Inflammatory macrophage (primary cell): ENCODE measurements at places on chromosomes 7 and 10.

- no peak for DNase-seq
Observed at GRCh38 chr10:86795353-86795752, 38.9 kb downstream of the BMPR1A start.

DNA sequence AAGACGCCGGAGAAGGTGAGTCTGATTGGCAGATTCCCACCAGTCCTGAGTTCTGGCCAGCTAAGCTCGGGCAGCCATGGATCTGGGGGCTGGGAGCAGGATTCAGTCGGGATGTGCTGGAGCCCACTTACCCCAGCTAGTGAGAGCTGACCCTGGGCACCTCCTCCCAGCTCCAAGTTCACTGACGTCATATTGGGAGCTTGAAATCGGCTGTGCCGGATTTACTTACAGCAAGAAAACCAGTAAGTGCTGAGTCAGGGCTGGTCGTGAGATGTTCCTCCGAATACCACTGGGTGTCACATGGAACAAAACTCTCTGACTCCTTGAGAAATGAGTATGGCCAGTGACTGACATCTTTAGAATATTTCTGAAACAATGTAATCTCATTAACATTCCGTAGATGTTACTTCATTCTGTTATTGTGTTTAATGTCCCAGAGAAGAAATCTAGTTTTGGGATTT, 621.2 kb downstream of the SDK1 start:
- DNase-seq: peak; percentile 30

DNA sequence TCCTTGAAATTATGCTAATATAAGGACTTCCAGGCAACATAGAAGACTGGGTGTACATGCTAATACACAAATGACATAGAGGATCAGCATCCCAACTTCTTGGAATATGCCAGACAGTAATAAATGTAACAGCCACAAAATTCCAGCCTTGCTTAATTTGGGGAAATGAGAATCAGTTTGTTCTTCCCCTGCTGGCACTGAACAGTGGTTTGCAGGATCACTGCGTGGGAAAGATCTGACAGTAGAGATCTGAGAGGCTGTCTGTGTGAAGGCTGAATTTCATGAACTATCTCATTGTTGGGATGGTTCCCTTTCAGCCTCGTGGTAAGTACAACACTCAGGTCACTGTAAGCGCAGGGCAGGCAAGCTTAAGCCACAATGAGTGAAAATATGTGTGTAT, 1078.0 kb downstream of the LRMDA start:
- DNase-seq: no peak

DNA sequence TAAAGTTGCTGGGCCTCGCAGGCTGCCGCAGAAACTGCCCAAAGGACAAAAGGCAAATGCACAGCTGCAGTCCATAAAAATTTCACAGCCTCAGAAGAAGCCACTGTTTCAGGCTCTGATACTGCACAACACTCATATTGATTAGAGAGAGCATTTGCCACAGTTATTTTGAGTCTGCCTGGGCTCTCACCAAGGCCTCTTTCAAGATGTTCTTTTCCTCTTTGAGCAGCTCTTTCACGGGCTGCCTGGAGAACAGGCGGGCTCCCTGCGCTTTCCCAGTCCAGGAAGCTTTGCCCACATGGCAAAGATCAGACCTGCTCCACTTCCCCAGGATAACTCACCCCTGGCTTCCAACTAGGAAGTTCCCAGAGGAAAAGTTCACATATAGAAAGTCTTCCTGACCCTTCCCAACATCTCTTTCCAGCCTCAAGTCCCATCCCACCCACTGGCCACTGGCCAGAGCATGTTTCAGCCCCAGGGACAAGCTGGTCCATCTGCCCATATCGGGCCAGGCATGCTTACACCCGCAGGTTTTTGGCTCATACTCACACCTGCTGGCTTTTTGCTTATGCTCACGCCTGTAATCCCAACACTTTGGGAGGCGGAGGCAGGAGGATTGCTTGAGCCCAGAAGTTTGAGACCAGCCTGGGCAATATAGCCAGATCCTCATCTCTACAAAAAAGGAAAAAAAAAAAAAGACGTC, 3.3 kb downstream of the SLIT1 start:
- no peak for DNase-seq

DNA sequence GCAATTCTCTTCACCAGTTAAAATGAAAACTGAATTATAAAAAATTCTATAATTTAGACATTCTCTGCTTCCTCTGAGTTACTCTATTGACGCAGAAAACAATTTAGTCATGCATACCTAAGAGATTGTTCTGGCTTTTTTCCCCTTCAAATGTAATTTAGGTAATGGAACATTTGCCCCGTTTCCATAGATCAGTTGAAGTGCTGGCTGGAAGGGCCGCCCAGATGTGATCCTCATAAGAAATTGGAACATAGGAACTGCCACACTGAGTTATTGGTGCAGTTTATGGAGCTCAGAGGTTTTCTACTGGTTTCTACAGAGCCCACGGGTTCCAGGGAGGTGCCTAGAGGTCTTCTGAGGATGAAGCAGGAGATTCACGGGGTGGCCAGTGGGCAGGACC, 581.7 kb downstream of the SDK1 start:
- no peak for DNase-seq

- DNase-seq: no peak
Observed at GRCh38 chr7:14309432-14309831, 320.0 kb upstream of the ETV1 start.

DNA sequence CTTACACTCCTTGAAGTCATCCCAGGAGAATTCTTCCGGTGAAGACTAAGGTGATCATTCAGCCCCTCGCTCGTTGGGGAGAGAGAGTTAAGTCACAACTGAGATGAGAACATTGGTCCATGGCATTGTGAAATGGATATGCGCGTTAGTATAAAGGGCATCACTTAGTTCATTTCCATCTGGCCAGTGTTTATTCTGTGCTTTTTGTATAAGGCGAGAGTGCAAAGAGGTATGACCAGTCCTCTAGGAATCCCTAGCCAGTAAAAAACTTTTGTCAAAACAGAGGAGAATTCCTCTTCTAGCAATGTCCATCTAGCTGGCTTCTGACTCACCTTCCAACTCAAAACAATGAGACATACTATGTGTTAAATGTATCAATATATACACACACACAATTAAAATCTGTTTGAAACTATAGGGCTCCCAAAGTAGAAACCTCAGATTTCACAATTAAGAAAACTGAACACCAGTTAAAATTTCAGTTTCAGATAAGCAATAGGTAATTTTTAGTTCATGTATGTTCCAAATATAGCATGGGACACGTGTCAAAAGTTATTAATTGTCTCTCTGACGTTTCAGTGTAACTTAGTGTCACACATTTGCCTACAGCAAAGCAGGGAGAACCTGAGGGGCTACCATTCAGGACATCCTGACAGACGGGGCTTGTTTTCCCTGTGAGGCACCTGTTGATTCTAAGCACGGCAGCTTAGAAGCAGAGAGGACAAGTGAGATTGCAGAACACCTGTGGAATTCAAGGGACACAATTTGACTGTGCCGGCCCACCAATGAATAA, 158.9 kb downstream of the KLF6 start:
- no peak for DNase-seq

DNA sequence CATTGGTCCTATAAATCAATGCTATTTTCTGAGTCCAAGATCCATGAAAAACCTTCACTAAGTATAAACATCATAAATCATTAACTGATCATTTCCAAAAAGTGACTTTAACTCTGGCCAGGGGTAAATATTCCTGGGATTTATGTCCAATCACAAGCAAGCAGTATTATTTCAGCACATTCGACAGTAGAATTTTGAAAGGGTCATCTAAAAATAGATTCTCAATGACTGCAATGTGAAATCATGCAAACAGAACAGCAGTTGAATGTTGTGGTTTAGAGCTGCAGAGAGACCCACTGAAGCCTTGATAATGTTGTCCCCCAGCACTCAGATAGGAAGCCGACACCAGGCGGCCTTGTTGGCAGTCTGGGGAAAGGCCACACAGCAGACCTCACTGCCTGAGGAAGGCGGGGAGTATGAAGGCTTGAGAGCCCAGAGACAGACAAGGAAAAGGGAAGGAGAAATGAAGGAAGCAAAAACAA, 38.1 kb downstream of the FAM107B start:
- no peak for DNase-seq

DNA sequence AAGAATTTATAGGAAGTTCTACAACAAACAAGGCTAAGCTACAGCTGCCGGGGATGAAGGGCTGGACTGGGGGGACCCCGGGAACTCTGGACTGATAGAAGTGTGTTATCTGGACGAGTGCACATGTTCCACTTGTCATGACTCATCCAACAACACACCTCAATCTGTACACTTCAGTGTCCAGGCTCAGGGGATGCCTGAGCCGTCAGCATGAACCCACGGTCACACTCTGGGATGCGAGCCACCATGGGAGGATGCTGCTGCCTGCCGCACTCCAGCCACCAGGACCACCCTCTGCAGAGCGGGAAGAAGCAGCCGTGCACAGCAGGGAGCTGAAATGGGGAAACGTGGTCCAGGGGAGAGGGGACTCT, 67.5 kb downstream of the MAD1L1 start:
- no peak for DNase-seq

DNA sequence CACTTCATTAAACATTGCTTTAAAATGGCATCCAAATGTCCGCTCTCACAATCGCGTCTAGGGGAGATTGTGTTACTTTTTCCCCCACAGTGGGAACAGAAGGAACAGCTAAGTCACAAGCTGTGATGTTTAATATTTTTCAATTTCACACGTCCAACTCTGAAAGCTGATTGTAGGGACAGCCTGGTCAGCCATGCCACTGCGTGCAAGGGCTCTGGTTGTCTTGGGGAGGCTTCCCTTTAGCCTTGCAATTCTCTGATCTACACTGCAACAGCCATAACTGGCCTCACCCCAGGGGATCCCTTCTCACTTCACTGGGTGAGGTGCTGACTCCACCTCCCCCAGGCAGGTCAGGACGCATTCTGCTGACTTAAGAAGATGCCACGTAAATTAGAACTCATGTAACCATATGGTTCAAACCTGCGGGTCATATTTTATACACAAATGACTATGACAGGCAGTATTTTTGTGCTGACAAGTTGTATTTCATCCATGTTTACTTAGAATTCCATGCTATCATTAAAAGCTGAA, 425.2 kb upstream of the NFE2L3 start:
- DNase-seq: no peak

DNA sequence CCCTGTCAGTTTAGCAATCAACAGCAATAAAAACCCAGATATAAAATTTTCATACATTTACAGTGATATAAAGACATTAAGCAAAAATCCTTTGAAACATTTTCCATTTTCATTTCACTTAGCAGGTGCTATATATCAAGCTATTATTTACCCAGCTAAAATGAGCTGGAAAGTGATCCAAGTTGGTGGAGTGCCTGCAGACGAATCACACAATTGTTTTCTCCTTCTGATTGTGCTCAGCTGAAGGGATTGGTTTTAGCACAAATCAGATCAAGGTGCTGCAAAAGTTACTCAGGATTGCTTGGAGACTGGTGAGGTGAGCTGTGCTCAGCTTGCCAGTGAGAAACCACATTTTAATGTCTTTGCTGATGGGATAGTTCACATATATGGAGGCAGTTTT, 138.1 kb downstream of the LRMDA start:
- no peak for DNase-seq

- peak; percentile 15 for DNase-seq
Observed at GRCh38 chr10:95236068-95236903, 42.2 kb downstream of the ACSM6 start.

- DNase-seq: peak; percentile 7
Observed at GRCh38 chr10:110008518-110009339, 945 bp downstream of the ADD3 start.

- no peak for DNase-seq
Observed at GRCh38 chr7:151490456-151491105, 29.1 kb downstream of the RHEB start.

DNA sequence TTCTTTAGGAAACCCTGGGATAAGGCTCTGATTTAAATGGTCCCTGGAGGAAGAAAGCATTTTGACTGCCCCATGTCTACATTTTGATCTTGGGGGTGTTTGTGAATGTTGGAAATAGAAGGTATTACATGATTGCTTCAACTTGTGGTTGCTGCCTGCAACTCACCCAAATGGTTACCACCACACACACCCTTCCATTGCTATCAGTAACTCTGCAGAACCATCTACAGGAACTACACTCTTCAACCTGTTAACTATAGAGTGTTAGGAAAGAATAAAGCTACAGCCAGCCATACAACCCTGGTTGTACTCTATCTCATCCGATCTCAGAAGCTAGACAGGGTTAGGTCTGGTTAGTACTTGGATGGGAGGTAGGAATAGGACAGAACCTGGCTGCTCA, 71.2 kb downstream of the APBB1IP start:
- no peak for DNase-seq

DNA sequence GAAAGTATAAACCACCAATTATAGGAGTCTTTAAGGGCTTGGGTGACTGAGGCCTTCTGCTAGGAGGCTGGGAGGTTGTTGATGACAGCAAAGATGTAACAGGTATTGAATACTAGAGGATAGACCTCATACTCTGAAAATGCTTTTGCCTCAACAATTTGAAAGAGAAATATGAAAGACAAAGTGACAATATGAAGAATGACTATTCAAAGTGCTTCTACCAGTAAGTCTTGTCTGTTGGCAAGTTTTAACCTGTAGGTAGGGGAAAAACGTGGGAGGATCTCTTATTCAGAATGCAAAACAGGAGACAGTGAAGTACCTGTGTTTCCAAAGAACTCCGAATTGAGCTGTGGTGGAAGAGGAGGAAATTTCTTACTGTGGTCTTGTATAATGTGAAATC, 38.2 kb downstream of the GBF1 start:
- no peak for DNase-seq

DNA sequence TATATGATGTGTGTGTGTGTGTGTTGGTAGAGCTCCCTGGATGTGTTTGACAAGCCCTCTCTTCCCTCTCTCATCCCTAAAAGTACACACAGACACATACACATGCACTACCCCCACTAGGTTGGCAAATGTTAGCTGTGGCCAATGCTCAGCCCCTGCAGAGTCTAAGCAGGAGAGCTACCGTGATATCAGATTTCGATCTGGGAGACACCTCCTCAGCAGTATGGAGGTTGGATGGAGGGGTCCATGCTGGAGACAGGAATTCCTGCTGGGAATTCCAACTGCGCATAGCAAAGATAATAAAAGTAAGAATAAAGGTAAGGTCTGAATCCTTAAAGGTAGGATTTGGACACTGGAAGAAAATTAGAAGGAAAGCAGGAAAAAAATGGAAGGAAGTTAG, 85.7 kb downstream of the C10orf90 start:
- DNase-seq: no peak

DNA sequence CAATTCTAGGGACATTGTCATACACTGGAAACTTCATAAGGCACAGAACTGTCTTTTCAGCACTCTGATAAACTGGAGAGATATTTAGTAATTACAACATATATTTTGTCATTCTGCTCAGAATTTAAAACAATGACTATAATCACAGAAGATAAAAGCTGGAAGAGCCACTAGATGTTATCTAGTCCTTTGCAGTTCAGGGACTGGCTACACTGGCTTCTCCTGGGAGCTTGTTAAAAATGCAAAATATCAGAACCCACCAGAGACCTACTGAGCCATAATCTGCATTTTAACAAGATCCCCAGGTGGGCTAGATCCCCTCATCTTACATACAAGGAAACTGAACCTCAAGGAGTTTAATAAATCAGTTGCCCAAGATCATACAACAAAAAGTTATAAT, 32.3 kb downstream of the IDE start:
- DNase-seq: no peak
